ENCODE measurements at places on chromosomes 6 and 20. TPM values are rescaled to one million over a fixed set of nuclear protein-coding genes. Genes with fewer than 3 reads are reported as not detected.

Gene GSTA3
- total RNA-seq, result not detected

Gene TCF15
- total RNA-seq, result not detected

Gene PTPRT
- not detected for total RNA-seq

Gene MYLK2
- total RNA-seq, result not detected

Gene SCUBE3
- total RNA-seq, result 2.3 TPM

Gene RAMACL
- total RNA-seq, result 5.5 TPM

Gene PRDM13
- total RNA-seq, result not detected

Gene TINAG
- total RNA-seq, result not detected

Gene HCRTR2
- total RNA-seq, result not detected

Gene RSPH3
- 89.3 TPM for total RNA-seq

Gene SLC35D3
- total RNA-seq, result not detected

Gene HIVEP2
- total RNA-seq, result 6.4 TPM

Gene MAS1
- total RNA-seq, result not detected

Gene EPM2A
- 60.8 TPM for total RNA-seq

Gene SLC2A10
- total RNA-seq, result 66.1 TPM

Gene ASIP
- not detected for total RNA-seq

Gene COX4I2
- not detected for total RNA-seq

Gene GLP1R
- total RNA-seq, result not detected

Gene SLC9A8
- 2.7 TPM for total RNA-seq

Gene CFB
- total RNA-seq, result 270 TPM

Gene TMEM63B
- total RNA-seq, result 90.6 TPM

Gene DDO
- total RNA-seq, result 1.8 TPM

Gene CLIC5
- 8.9 TPM for total RNA-seq

Gene LIN28B
- total RNA-seq, result not detected

All from stomach (tissue), 19 donors.